ENCODE measurements at places on chromosomes 6 and 20.

- DNase-seq = peak; percentile 94
Measured at GRCh38 chr6:166466178-166467122, 83.7 kb upstream of the MPC1 start.

- DNase-seq = no peak
Measured at GRCh38 chr6:130720076-130720715, 107.0 kb upstream of the SMLR1 start.

- DNase-seq = no peak
Measured at GRCh38 chr6:100456908-100457235, 7.8 kb downstream of the SIM1 start.

DNA sequence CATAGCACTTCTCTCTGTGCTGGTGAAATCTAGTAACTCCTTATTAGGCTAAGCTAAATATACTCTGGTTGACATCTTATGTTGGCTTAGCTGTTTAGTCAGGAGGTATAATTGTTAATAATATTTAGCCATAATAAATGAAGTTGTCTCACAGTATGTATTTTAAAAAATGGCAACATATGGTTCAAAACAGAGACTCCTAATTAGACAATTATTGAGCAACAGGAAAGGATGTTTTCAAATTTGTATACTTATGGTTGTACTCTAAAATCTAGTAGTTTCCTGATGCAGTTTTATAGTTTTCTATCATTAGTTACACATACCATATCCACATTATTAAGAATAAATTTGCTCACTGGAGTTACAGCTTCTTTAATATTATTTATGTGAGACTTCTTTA lies 150.2 kb downstream of the BCKDHB start:
- no peak for DNase-seq

DNA sequence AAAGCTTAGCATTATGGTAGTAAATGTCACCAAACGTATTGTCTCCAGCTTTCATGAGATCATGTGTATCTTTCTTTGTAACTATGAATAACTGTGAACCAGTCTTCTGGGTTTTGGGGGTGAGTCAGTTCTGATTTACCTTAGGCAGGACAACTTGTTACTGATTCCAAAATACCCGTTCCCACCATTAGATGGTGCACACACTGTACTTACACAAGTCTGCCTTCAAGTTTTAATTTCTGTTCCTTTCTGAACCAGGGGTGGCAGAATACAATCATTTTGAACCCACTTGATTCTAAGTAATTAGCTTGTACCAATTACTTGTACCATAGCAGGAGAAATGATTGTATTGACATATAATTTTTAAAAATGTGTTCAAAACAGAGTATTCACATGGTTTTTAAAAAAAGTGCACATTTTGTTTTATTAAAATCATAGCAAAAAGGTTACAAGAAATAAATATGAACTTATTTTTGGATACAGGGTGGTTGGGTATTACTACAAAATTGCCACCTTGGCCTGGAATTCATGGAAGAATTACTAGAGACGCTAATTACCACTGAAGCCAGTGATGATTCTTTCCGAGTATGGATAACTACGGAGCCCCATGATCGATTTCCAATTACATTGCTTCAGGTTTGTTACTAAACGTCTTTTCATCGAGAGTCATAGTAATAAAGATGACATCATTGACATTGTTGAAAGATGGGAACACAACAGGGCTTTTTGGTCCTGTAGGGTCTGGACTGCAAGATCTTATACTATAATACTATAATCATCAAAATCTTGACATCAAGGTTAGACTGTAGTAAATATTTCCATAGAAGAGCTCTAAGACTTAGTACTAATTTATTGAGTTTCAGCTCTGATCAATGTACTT lies 75.2 kb upstream of the GLP1R start:
- DNase-seq = peak; percentile 47

GRCh38 chr20:51446656-51447055 lies 95.9 kb downstream of the NFATC2 start:
- peak; percentile 63 for DNase-seq

- DNase-seq = no peak
Measured at GRCh38 chr20:33178726-33179125, 10.8 kb downstream of the BPIFA2 start.

DNA sequence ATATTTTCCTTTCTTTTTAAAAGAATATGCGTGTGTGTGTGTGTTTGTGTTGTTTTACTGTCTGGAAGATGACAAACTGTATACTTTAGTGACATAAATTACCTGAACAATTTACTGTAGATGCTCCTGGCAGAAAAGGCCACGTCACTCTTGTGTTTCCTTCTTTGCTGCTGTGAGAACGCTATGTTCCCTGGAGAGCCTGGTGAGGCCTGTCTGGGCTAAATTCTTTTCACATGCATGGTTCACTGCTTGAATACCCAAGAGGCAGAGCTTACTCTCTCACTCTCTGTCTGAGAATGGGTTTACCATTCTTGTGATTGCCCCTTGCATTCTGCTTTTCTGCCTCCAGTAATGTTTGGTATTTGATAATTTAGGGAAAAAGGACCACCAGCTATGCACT lies 64.3 kb downstream of the EDN1 start:
- DNase-seq = peak; percentile 84

DNA sequence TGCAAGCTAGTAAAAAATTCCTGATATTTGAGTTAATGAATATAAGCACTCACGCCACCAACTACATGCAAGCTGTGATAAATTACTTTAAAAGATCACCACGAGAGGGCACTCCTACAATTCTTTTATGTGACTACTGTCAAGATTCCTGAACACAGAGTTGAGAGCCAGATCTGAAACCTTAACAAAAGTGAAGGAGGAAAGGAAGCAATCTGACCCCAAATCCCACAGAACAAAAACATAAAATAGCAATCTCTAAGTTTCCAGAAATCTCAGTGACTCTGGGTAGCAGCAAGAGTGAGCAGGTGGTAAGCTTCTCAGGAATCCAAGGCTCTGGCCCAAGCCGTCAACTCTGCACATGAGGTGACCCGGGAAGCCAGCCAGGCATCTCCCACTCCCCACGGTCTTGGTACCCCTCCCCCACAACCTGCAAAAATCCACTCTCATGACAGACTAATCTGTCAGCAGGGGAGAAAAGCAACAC lies 55.1 kb downstream of the STAU1 start:
- peak; percentile 75 for DNase-seq
